ENCODE measurements at places on chromosomes 16 and 17.

- no peak for DNase-seq
Measured at GRCh38 chr17:50194140-50194933, 7.1 kb downstream of the COL1A1 start.

GRCh38 chr17:19867329-19868078 is at the start of gene ULK2:
ULK2 (minus strand) TSS chr17:19867936; CDS start chr17:19867417, 519 bp downstream.
- peak; percentile 84 for DNase-seq

DNA sequence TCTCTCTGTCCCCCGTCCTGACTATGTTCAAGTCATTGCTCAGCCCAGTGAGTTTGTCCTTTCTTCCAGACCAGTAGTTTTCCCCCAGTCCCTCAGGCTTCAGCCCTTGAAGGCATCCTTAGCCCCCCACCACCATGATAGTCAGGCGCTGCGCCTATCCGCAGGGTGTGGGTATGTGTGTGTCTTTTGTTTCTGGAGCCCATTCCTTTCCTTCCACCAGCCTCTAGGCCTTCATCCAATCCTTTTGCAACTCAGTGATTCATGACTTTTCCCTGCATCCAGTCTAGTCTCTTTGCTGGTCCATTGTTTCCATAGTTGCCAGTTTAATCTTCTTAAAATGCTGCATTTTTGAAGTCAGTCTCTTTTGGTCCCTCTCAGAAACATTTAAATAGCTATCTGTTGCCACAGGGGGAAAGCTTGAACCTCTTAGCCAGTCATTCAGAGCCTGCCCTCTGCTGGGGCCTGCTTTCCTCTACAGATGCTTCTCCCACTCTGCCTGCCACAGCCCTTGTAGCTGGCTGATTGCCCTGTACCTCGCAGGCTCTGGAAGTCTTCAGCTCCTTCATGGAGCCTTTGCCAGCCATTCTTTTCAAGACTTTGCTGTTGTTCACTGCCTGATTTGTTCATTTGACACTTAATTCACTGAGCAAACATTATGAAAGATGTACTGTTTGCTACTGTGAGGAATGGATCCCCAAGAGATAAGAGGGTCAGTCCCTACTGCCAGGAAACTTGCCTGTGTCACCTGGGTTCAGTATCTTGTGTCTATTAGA is 55.9 kb upstream of the ADCY7 start:
- DNase-seq: peak; percentile 74

GRCh38 chr17:38440614-38441397 is 12.5 kb downstream of the ARHGAP23 start:
- DNase-seq: no peak

DNA sequence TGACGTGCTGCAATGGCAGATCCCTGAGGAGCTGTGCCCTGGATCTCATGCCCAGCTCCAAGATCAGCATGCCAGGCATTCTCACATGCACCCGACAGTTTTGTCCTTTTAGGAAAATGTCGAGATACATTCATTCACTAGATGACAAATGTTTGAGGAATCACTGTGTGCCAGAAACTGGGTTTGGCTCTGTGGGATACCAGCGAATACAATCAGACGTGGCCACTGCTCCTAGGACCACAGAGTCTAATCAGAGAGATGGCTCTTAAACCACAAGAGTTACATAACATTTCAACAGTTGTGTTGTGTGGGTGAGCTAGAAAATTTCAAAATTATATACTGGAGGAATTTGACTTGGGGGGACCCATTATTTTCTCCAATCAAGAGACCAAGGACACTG is 579.7 kb downstream of the CDH13 start:
- no peak for DNase-seq

GRCh38 chr17:45225964-45226530 is 4.4 kb downstream of the FMNL1 start:
- DNase-seq: no peak

DNA sequence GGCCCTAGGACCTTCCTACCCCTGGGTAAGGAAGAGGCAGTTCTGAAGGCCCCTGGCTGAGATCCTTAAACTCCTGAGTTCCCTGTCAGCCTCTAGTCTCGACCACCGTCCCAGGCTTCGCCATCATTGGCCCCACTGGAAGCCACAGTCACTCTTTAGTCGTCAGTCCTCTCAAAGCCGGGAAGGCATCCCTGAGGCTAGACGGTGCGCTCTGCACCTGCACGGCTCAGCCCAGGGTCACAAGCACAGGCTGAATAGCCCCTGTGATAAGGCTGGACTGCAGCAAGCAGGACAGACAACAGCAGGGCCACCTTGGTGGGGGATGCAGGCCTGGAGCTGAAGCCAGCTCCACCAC is 3.3 kb upstream of the HEXIM1 start:
- no peak for DNase-seq

GRCh38 chr16:85515830-85516397 is 97.2 kb upstream of the GSE1 start:
- peak; percentile 85 for DNase-seq

- DNase-seq: no peak
Measured at GRCh38 chr17:39979893-39980350, 685 bp upstream of the PSMD3 start.

DNA sequence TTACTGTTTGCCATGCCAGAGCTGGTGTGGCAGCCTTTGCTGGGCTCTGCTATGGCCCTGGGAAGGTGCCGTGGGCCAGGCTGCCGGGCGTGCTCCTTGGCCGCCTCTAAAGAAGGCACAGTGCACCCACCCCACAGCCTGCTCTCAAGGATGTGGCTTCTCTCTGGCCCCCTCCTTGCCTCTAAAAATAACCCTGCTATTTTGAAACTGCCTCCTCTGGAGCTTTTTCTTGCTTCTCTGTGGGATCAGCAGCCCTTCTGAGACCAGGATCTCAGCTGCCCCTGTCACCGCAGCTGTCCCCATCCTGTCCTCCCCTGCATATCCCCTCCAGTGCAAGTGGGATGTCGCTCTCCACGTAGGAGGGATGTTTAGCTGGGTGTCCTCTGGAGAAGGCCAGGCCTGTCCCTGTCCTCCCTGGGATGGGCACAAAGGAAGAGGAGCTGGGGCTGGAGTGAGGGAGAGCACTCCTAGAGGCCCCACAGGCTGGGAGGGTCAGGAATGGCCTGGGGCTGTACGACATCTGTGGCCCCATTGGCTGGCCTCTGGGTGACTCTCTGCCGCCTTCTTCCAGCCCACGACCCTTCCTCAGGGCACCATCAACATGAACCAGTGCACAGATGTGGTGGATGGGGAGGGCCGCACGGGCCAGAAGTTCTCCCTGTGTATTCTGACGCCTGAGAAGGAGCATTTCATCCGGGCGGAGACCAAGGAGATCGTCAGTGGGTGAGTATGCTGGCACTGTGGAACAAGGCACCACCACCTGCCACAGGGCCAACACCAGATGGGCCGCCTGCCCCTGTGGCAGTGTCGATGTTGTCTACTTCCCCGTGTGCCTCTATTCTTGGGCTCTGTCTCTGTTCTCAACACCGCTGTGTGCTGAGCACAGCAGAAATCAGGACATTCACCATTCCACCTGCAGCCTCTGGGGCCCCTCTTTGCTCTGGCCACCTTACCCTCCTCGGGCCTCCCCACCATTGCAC is 79.7 kb downstream of the PLD6 start:
- DNase-seq: no peak

- no peak for DNase-seq
Measured at GRCh38 chr17:246226-246625, 64.8 kb upstream of the DOC2B start.

GRCh38 chr17:17021194-17021863 is 20.9 kb upstream of the MPRIP start:
- DNase-seq: no peak

DNA sequence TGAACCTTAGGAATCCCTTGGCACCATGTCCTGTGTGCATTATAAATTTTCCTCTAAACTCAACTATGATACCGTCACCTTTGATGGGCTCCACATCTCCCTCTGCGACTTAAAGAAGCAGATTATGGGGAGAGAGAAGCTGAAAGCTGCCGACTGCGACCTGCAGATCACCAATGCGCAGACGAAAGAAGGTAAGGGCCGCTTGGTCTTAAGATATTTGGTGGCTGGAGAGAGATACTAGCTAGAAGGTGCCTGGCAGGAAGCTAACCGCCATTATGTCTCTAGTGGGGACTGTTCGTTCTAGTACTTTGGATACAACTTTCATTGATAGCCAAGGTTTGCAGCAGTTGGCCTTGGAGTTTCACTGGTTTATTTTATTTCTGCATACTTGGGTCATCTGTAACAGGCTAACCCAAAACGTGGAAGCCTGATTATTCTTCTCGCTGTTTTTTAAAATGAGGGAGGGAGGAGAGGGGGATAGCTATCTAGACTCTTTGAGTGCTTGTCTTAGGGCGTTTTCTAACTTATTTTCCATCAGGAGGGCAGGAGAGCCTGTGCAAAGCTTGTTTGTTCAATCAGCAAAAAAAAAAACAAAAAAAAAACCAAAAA is 1.3 kb downstream of the RBBP6 start:
- no peak for DNase-seq

DNA sequence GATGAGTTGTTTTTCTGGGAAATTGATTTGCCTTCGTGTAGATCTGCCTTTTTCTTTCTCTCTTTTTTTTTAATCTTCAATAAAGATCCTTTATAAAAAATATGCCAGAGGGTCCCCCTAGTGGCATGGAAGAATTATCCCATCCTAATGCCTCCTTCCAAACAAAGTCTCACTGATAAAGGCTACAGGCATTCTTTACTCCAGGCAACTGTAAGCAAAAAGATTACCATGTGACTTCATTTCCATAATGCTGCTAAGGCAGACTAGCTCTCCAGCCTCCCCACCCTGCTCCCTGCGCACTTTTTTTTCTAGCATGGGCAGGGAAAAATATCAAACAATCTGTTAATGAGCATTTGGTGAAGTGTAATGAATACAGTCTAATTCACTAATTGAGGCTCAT is 220.2 kb upstream of the CDH8 start:
- DNase-seq: no peak

- DNase-seq: no peak
Measured at GRCh38 chr16:88806491-88807111, 3.0 kb downstream of the CDT1 start.

- DNase-seq: no peak
Measured at GRCh38 chr17:10058921-10059683, 139.3 kb downstream of the GAS7 start.

DNA sequence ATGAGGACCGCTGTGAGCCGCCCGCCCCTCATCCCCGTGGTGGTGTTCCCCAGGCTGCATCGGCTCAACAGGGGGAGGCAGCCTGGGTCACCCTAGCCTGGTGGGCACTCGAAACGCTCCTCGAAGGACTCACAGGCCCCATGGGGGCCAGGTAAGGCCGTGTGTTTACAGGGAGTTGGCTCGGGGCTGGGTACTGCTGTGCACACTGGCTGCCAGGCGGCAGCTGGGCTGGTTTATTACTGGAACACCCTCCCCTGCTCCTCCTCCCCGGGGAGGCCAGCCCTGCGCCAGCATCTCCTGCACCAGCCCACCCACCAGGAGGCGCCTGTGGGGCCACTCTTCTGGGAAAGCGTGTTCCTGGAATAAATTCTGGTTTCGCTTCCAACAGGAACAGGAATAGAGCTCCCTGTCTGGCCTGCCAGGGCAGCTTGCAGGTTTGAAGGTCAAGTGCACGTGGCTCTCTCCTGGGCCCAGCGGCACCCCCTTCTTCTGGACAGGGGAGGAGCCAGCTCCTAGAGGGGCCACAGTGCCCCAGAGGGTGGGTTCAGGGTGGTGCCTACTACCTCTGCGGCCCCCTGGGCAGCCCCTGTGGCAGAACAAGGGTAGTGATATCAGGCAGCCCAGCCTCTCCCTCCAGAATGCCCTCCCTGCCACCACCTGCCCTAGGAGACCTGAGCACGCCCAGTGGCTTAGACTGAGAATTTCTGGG is 11.3 kb downstream of the MCRIP1 start:
- peak; percentile 69 for DNase-seq

- no peak for DNase-seq
Measured at GRCh38 chr17:72531729-72532128, 410.9 kb downstream of the SOX9 start.

DNA sequence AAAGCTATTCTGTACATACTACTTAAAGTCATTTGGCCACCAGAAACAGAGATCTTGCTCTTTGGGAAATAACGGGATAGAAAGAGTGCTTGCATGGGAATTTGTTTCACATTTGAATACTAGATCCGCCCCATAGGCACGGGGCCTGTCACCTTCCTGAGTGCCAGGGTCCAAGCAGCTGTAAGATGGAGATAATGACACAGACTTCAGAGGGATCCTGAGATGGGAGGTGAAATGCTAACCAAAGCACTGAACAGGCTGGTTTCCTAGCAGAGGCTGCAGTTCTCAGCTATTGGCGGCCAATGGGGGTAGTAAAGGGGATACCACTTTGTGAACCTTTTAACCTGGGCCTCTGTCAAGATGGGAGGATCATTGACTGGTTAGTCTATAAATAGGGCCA is 225.4 kb downstream of the IRF8 start:
- DNase-seq: no peak

DNA sequence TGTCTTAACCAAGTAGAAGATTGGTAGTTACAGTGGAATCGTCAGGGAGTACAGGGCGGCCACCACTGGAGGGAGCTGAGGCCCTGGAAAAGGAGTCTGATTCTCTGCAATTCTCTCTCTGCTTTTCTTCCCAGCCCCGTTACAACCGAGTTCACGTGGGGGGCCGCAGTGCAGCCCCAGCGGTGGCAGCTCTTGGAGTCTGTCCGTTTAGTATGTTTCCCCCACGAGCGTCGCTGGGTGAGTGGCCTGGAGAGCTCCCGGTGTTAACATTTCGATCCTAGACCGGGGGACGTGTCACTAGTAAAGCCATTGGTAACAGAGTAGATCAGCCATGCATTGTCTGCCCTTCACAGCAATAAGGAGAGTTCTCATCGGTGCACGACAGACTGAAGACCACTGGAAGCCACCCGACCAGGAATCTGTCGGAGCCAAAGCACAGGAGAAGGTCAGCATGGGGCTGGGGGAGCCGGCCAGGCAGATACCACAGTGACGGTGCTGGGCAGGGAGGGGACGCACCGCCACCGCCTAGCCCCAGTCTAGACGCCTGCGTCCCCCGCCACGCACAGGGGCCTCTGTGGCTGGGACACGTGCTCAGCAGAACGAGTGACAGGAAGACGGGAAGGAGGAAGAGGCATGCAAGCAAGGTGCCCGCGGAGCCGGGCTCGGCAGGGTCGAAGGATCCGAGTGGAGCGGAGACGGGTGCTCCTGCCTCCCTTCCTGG is 15.7 kb downstream of the SLC16A3 start:
- DNase-seq: peak; percentile 37

DNA sequence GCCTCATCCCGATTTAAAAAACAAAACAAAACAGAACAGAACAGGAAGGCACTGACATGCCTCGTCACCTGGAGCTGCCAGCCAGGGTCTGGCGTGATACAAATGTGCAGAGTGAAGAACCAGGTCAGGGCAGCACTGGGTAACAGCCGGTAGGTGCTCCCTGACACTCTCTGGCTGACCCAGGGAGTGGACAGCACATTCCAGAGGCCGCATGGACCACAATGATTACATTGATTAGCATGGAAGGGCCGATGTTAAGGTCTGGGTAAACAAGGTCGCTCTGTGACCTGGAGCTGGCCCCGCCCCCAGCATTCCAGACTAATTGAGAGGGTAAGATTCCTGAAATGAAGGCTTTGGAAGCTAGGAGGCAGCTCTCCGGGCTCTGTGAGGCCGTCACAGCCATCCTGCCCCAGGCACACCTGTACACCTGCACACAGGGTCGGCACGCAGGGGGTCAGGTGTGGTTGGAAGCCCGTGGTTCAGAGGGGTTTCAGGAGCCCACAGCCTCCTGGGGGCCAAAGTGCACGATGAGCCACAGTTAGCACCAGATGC is 21.4 kb downstream of the PIEZO1 start:
- DNase-seq: peak; percentile 80

- DNase-seq: no peak
Measured at GRCh38 chr17:17952691-17953090, 19.5 kb downstream of the TOM1L2 start.

Measured in kidney (tissue), 22 donors.